Activated naive CD4-positive, alpha-beta T cell treated with anti-CD3 and anti-CD28 coated beads, Interleukin-2, amount 50 U/mL, for 72 hours (primary cell): ENCODE measurements at places on chromosomes 6 and 20. TPM values are rescaled to one million over a fixed set of nuclear protein-coding genes. Genes with fewer than 3 reads are reported as not detected.

DNA sequence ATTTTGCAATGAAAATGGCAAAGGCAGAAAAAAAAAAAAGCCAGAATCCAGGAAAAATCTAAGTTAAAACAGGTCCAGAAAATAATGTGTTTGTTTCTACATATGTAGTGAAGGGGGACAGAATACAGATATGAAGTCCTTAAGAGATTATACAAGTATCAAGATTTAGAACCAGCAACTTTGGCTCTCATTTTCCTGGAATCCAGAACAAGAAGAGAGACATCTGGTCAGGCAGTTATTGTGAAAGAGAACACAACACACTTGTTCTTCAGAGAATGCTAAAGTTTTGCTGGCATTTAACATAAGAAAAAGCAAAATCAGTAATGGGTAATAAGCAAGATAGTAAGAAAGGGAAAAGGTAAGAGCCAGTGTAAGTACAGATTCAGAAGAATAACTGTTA, 21.1 kb downstream of the BAG2 start:
- DNase-seq: no peak

The XKR7 gene
- not detected for total RNA-seq

The RFX6 gene
- not detected for total RNA-seq

The MRAP2 gene
- not detected for total RNA-seq

The PABPC1L gene
- total RNA-seq: 63.6 TPM

DNA sequence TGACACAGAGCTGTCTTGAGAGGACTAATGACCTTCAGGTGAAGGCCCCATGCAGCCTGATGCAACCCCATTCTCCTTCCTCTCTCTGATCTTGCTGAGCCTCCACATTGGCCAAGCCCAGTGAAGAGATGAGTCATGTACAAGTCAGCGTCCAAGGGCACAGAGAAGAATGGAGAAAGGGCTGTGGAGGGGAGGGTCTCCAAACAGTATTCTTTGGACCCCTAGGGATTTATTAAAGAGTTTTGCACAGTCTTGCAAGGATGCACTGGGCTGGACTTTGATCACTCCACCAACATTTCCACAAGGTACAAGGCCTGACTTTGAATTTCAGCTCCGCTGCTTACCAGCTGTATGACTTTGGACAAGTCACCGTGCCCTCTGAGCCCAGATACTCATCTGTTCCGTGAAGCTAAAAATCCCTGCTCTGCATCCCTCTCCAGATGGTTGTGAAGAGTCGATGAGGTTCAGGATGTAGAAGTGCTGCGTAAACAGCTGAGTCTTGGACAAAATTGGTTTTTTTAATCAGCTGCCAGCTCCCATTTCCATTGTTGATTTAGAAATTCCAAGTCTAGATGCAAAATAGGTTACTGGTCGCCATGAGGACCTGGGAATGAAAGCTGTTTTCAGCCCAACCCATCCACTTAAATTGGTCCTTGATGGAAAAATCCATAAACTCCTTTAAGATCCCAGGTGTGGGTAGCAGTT, 14.1 kb upstream of the KCNG1 start:
- no peak for DNase-seq

DNA sequence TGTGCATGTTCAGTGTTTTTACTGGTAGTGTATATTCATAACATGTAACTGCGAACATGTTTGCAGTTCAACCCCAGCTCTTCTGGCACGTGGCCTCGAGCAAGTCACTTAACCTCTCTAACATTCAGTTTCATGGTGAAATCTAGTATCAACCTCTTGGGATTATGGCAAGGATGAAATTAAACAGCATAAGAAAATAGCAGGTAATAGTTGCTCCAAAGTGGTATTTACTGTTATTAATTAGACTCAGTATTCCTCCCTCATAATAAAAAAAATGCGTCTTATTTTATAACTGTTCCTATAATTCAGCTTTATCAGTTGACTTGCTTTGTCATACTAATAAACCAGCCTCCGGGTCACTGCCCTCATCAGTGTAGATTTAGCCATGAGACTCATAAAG, 15.0 kb downstream of the FAM184A start:
- no peak for DNase-seq

The DACT2 gene
- not detected for total RNA-seq

- DNase-seq: no peak
Measured at GRCh38 chr6:131212913-131213312, 77.6 kb downstream of the AKAP7 start.

The TTPAL gene
- total RNA-seq: 15.4 TPM

DNA sequence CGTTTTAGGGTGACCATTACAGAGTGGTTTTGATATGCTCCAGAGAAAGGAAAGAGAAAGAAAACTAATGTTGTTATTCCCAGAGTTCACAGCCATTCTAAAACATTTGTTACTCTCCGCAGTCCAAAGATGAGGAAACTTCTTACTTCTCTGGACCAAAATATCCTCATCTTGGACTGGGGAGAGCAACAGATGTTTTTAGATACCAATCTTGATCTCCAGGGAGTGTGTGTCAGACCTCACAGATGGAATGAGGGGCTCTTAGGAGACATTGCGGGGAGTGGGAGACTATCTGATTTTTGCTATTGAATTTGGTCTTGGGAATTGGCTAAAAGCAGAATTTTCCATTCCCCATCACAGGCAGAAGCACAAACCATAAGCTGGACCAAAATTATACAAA, 110.8 kb downstream of the TNFAIP3 start:
- no peak for DNase-seq

DNA sequence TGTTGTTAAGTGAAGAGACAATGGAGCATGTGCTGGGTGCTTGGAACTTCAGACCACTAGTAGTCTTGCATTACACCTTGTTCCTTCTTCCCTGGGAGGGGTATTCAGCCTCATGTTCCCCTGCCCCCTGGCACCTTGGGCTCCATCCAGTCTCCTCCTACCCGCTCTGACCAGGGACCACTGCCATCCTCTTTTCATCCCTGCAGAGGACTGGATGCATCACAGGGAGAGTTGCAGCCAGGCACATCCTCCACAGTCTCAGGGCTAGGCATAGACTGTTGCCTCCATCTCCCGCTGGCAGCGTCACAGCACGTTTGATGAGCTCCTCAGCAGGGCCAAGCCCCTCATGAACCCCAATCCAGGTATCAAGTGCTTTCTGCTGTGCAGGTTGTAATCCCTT, 1.3 kb upstream of the TAAR8 start:
- DNase-seq: no peak

DNA sequence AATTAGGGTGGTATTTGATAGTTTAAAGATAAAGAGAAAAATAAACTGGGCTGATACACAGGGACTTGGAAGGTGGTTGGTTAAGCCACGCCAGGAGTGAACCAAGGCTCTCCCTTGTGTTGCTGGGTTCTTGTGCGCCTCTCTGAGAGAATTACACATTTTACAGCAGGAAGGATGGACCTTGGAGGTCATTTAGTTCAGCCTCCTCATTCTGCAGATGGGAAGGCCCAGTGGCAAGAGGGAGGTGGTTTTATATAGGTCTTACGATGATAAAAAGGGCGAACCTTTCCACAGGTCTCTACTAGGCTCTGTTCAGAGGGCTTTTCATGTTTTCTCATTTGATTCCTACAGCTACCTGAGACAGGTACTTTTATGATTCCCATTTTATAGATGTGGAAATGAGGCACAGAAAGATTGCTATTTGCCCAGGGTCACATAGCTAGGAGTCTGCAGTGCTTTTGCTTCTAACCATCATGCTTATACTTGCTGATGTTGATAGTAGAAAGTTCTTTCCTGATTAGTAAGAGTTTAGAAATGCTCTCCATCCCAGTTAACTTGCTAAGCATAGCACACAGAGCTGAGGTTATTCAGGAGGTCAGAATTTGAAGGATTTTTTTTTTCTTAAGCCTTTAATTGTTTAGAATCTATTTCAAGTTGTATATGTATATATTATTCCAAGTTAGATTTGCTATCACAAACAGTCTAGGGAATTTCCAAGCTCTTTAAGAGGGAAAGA, 12.8 kb downstream of the HIVEP1 start:
- no peak for DNase-seq

DNA sequence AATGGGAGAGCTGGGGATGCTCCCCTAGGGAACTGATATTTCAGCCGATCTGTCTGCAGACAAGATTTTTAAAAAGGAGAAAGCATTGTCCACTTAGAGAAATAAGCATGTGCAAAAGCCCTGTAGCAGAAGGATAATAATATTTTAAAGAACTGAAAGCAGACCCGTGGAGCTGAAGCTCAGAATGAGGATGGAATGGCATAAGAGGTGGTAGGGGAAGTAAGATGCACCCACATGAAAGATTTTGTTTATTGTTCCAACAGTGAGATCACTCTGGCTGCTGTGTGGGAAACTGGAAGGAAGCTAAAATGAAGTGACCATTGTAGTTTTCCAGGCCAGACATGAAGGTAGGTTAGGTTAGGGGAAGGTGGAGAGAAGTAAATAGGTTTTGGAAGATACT, 266.4 kb upstream of the PRDM1 start:
- no peak for DNase-seq

The RAET1L gene
- total RNA-seq: not detected

- peak; percentile 23 for DNase-seq
Measured at GRCh38 chr6:163730246-163731210, 316.0 kb downstream of the QKI start.

The SLA2 gene
- total RNA-seq: 66.8 TPM

DNA sequence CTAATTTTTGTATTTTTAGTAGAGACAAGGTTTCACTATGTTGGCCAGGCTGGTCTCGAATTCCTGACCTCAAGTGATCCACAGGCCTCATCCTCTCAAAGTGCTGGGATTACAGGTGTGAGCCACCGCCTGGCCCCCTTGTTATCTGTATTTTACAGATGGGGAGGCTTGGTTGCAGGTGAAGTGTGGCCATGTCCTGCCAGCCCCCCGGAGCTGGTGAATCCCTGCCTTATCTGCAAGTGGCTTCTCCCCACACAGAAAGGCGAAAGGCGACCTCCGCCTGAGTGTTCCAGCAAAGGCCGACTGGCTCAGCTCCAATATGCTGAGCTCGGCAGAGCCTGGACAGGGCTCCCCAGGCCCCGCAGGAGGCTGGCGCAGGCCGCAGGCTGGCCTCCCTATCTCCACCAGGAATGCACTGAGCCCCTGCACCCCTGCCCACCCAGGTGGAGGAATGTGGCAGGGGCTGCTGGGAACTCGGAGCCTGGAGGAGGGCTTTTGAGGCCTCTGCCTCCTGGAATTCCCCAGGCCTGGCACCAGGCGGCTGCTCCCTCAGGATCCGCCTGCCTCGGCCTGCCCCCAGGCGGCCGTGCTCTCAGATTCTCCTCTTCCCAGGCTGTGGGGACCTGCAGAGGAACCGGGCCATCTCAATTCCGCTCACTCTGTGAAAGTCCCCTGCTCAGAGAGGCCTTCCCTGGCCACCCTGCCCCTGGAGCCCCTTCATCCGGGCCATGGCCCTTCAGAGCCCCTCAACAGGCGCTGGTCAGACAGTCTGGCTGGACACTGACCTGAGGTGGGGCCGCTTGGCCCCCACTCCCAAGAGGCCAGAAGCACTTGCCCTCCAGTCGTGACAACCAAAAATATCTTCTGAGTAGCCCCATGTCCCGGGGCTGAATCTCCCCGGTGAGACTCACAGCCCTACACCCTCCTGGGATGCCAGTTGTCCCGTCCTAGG, 9.3 kb upstream of the LAMA5 start:
- no peak for DNase-seq

DNA sequence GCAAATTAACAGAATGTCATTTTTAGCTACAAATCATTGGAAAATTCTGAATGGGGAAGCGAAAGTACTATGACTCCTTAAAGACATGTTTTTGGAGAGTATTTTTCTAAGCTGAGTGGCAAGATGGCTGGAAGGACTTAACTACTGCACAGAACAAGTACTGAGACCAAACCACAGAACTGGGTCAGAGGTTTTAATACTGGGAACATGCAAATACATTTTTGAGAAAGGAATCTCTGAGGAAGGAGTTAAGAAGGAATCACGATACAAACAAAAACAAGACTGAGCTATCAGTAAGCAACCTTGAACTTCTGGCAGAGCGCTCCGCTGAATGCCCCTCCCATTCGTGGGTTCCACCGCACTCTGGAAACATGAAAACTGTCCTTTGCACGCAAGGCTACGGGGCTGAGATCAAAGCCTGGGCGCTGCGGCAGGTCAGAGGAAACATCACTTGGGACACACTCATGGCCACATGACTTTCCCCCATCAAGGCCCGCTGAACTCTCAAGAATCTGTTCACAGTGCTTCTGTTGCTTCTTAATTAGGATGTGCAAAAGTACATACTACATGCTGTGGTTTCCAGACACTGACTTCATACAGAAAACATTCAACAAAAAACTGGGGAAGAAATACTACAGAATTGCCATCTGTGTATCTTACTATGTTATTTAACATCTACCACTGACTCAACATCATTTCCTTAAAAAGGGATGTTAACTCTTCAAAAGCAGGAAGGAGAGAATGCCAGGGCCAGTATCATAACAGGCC, 27.8 kb downstream of the SLC23A2 start:
- DNase-seq: peak; percentile 82

- DNase-seq: no peak
Measured at GRCh38 chr6:133312006-133312405, 70.8 kb downstream of the EYA4 start.

GRCh38 chr6:6688951-6689350, 100.4 kb downstream of the LY86 start:
- no peak for DNase-seq

DNA sequence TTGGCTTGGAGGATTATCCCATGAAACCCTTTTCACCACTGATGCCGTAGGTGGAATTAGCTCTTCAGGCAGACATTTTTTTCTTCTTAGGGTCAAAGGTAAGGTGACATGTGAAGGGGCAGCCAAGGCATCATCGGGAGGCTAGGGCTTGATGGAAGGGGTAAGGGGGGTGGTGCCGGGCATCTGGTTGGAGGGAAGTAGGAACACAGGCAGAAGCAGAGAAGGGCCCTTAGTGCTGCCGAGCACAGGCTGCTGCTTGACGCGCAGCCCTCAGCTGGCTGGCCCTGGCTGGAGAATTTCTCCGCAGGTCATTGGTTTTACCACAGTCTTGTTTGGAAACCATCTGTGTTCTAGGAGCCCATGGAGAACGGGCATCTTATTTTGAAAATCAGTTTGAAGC, 54.7 kb downstream of the TRAF3IP2 start:
- DNase-seq: no peak

DNA sequence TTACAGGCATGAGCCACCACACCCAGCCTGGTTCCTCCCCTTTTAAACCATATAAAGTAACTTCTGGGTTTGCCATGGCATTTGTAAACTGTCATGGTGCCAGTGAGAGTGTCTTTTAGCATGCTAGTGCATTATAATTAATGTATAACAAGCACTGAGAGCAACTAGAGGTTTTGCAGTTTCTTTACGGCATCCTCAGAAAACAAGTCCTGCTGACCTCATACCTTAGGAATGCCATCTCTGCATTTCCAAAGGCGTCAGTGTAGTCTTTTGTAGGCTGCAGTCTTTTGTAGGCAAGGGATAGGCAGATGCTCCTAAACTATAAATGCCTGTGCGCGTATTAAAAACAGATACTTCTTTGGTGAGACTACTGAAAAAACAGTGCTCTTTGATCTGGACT, 75.0 kb upstream of the EZR start:
- no peak for DNase-seq

- DNase-seq: no peak
Measured at GRCh38 chr6:144311361-144311760, 26.2 kb downstream of the UTRN start.

The RNF217 gene
- total RNA-seq: not detected

GRCh38 chr6:6521961-6522482, 66.5 kb upstream of the LY86 start:
- DNase-seq: no peak

- DNase-seq: no peak
Measured at GRCh38 chr6:105102186-105102585, 77.6 kb downstream of the POPDC3 start.
